Calu3 (cell line): ENCODE measurements at places on chromosomes 16 and 17. TPM values are rescaled to one million over a fixed set of nuclear protein-coding genes. Genes with fewer than 3 reads are reported as not detected.

GRCh38 chr16:67967183-67967957 lies 1.1 kb downstream of the SLC12A4 start:
- peak; percentile 13 for DNase-seq

DNA sequence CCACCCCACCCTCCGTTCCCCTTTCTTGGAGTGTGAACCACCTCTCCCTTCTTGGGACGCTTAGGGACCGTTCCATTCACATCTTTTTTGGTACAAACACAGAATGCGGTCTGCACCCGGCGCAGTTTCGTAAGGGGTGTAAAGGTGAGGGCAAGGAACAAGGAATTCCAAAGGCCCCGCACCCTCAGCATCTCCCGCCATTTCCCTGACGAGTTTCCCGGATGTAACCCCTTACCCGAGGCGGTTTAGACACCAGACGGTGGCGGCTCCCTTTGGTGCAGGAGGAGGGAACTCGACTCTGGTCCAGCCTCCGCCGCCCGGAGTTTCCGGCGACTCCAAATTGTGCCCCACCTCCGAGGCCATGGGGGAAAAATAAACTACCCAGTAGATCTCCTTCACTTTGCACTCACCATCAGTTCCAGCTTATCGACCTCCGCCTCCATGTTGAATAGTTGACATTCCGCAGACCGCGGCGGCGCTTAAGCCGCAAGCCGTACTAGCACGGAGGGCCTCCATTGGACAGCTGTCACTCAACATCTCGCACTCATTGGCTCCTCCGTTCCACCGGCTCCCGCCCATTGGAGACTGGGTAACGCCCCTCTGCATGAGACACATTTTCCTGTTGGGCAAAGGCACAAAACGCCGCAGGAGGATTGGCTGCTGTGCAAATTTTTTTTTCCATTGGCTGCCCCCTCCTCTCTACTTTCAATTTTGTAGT lies at the start of gene SKA2:
Gene SKA2, minus strand, starts transcription at position 466 of the 718 bp plus-strand sequence. Its CDS starts 23 bp downstream, at position 443.
- peak; percentile 94 for DNase-seq

DNA sequence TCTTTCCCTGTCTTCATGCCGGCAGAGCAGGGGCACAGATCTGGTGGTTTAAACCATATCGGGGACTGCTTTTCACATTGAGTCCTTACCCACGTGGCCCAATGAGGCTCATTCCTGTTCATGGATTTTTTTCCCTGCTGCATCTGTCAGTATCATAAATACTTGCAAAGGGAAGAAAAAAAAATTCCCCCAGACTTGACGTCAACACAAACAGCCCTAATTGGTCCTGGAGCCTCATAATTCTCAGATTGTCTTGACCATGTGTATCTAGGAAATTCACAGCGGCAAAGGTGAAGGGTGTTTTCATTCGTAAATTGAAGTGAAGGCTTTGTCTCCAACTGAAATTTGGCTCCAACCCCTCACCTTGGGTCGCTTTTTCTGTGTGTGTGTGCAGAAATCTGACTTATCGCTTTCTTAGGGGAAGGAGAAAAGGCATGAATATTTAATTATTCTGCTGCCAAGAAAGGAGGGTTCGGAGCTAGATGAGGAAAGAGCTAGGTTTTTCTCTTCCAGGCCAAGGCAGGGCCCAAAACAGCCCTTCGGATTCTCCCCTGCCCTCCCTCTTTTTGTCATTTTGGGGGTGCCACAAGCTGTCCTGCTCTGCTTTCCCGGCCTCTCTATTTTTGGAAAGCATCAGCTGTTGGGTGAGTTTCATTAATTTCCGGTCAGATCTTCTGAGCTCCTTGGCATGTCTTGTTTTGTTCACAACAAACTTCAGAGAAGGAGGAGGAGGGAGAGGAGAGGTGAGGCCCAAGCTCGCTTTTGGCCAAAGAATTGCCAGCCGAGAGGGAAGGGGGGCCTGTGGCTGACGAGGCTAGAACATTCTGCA lies 17.8 kb upstream of the CIBAR2 start:
- no peak for DNase-seq

- DNase-seq = no peak
Measured at GRCh38 chr17:43875476-43876147, 28.6 kb downstream of the CD300LG start.

GRCh38 chr17:50514936-50515702 lies 6.9 kb downstream of the MYCBPAP start:
- no peak for DNase-seq

- DNase-seq = no peak
Measured at GRCh38 chr16:50011707-50012106, 13.3 kb upstream of the CNEP1R1 start.

DNA sequence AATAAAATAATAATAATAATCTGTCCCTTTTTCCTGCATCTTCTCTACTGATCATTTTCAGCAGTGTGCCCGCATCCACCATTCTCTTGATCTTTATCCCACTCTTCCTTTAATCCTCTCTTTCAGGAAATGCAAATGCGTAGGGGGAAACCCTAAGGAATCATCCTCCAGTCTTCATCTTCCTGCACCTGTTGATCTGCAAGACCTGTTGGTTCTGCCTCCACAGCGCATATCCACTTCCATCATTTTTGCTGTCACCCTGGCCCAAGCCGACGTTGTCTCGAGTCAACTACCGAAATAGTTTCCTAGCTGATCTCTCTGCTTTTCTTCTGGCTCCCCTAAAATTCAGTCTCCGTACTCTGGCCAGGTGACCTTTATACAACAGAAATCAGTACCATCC lies 24.5 kb downstream of the ADORA2B start:
- DNase-seq = no peak

DNA sequence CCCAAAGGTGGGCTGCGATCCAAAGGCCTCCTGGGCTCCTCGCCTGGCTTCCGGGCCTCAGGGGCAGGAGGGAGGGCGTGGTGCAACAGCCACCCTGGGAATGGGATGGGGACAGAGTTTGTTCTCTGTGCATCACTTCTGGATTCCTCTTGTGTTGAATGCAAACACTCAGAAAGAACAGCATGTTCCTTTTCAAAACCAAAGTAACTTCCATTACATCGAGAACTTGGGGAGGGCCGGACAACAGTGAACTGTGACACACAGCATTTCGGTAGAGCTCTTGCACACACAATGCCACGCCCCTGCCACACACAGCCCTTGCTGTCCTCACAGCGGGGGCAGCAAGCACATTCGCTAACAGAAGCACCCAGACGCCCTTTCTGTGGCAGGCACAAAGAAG lies 36.1 kb upstream of the FASN start:
- no peak for DNase-seq

KCTD5 gene
- total RNA-seq = 36.6 and 36.7 TPM in 2 replicates

STAC2 gene
- not detected in 2 replicates for total RNA-seq

BCAR1 gene
- total RNA-seq = 153 and 168 TPM in 2 replicates

CORO6 gene
- 0.47 and 0.49 TPM in 2 replicates for total RNA-seq

CTRB2 gene
- total RNA-seq = 0.76 TPM in 1 of 2 replicates, not detected in the other
